ENCODE measurements at places on chromosomes 2 and 18.

DNA sequence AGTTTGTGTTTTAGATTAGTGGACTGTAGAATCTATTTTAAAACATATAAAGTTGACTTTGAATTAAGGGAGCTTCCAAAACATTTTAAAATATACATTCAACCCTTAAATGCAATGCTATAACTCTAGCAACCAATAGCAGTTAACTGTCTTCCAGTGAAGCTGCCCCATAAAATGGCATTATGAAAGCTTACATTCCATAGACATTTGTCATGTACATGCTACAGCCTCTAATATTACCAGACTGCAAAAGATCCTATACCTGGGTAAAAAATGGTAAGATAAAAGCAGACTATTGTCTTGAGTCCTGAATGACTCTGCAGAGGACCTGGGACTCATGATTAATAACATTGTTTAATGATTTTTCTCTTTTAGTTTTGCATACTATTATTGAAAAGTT lies 489.4 kb downstream of the LRP1B start:
- DNase-seq = no peak

- DNase-seq = no peak
These were observed 112.8 kb upstream of the SLC39A10 start for GRCh38 chr2:195543902-195544894.

GRCh38 chr2:75503048-75503607 lies 57.6 kb downstream of the EVA1A start:
- no peak for DNase-seq

DNA sequence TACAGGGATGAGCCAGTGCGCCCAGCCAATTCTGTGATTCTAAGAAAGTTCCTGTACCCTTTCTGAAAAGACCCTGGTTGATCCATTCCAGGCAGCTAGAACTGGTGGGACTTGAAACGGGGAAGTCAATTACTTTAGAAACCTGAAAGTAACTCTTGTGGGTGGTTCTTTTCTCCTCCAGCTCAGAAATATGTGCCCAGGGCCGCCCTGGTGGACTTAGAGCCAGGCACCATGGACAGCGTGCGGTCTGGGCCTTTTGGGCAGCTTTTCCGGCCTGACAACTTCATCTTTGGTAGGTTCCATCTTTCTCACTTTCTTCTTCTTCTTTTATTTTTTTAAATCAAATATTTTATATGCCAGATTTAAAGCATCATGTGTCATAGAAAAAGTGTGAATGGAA lies 2.7 kb downstream of the TUBB6 start:
- no peak for DNase-seq

DNA sequence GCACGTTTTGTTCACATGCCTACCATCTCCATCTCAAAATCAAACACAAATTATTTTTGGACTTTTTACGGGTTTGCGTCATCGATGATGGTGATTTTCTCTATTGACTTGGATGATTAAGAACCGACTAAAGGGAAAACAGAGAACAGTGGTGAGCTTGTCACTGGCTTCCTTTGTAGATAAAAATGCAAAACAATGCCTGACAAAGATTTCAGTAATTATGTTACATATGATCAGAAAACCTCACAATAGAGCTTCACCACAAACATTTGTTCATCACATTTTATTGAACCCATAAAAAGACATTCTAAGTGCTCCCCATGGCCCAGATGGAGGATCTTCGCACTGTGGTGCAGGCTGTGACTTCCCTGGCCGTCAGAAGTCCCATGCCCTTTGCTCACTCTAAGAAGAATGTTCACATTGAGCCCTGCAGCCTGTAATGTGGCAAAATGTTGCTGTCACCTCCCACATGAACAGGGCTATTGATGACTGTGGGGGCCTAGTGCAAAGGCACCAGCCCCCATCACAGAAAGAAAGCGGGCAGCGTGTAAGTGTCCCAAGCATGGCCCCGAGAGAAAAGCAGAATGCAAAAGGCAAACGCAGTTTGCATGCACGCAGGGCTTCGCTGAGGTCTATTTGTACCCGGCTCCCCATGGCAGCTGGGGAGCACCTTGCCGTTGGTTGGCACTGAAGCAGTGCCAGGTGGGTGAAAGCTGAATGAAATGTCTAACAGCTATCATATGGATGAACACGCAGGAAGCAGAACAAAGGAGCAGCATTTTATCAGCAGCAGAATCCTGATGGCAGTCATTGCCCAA lies 60.6 kb downstream of the BCL2 start:
- no peak for DNase-seq

DNA sequence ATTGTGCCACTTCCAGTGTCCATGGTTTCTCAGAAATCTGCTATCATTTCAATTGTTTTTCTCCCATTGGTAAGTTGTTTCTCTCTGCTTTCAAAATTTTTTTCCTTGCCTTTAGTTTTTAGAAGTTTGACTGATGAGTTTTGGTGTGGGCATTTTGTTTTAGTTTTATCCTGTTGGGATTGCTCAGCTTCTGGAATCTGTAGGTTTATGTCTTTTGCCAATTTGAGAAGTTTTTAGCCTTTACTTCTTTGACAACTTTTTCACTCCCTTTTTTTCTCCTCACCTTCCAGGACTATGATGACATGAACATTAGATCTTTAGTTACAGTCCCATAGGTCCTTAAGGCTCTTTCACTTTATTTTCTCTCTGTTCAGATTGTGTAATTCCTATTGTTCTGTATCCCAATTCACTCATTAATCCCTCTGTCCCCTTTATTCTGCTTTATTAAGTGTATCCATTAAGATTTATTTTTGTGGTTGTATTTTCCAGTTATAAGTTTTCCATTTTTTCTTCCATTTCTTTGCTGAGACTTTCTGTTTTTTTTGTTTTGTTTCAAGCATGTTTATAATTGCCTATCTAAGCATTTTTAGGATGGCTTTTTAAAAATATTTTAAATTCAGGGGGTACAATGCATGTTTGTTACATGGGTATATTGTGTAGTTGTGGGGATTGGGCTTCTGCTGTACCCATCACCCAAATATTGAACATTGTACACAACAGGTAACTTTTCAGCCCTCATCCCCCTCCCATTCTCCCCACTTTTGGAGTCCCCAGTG lies 17.9 kb downstream of the MFSD6 start:
- no peak for DNase-seq

DNA sequence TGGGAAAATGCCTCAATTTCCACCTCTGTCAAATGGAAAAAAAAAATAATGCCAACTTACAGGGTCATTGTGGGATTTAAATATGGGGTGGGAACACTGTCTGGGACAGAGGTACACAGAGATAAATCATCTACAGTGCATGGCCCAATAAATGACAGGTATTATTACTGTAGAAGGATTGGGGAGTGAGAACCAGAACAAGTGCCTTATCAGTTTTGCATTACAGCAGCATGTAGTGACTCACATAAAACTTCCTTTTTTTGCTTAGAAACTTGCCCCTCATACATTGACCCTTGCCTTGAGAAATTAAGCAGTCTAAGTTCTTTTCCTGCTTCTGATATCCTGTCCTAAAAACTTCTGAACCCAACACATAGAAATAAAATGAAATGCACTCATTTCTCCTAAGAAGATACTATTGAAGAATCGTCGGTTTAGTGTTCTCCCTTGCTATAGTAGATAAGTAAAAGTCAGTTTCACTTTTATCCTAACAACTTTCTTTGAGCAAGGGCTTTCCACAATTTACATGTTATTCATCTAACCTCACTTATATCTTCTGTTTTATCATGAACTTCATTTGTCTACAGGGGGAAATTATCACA lies 121.0 kb upstream of the HAAO start:
- no peak for DNase-seq

DNA sequence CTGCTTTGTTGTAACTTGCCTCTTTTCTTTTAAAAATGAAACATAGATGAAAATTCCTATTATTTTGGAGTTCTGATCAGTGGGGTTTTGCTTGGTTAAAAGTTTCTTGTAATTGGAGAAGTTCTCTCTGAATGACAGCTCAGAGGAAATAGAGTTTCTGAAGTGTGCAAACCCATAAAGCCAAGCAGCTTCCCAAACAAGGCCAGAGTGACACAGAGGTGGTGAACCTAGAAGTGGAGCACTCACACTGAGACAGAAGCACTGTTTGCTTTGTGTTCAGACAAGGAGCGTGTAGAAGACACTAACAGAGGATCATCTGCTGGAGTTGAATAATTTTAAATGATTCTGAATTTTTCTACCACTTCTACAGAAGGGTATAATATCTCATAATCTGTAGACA lies 49.2 kb downstream of the FBXO48 start:
- DNase-seq = no peak

GRCh38 chr2:39524061-39524460 lies 87.0 kb upstream of the MAP4K3 start:
- no peak for DNase-seq

DNA sequence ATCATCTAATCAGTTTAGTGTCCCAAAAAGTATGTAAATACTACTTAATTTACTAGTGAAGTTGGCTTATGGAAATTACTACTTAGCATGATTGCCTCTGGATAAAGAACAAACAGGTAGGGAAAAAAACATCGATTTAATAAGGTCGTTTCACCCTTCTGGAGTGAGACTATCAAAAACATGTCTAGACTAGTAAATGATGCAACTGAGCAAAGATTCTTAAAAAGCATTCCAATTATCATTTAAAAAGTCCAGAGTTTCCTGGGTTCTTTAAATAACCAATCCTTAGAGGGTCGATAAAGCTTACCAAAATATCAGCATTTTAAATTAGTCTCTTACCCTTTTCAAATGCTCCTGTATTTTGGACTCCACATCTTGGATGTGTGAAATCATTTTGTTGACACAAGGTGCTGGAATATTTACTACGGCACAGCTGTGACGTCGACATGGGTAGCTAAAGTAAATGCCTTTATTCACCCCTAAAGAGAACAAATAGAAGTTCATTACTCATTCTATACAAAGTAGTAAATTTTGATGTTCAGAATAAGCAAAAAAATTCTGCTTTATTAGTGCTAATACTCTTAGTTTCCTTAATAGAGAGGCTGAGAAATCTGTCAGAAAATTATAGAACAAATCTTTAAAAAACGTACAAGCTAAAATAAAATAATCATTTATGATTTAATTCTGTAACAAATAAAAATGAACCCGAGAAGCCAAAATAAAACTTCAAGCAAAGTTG lies 70.6 kb downstream of the CCDC178 start:
- DNase-seq = no peak

GRCh38 chr2:224023188-224023587 lies 15.9 kb downstream of the SERPINE2 start:
- no peak for DNase-seq

DNA sequence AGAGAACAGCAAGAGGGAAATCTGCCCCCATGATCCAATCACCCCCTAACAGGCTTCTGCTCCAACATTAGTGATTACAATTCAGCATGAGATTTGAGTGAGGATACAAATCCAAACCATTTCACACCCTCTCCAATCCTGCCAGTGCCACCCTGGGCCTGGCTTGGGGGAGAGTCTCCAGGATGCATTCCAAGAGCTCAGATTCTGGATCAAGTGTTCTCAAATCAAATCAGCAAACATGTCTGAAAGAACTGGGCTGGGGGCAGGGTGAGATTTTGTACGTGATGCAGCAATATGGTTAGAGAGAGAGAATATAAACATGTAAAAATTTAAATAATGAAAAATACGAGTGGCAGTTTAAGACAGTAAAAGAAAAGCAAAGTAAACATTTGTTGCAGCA lies 2100.9 kb upstream of the CELF4 start:
- no peak for DNase-seq

- DNase-seq = no peak
These were observed 269.8 kb downstream of the GLI2 start for GRCh38 chr2:121005453-121005852.

DNA sequence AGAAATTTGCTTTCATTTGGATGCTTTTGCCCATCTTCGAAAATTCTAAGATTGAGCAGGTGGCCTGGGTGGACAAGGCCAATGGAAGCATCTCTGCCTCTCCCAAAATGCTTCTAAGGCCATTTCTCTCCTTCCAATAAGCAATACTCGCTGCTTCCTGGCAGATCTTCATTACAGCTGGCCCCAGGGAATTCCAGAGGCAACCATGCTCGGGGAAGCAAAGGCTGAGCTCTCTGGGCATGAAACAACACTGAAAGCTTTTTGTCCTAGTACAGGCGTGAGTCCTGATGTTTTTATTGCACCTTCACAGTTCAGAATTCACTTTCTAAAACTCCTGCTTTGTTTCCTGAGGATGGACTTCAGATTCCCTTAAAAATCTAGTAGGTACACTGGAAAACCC lies 11.8 kb upstream of the NEDD4L start:
- no peak for DNase-seq

DNA sequence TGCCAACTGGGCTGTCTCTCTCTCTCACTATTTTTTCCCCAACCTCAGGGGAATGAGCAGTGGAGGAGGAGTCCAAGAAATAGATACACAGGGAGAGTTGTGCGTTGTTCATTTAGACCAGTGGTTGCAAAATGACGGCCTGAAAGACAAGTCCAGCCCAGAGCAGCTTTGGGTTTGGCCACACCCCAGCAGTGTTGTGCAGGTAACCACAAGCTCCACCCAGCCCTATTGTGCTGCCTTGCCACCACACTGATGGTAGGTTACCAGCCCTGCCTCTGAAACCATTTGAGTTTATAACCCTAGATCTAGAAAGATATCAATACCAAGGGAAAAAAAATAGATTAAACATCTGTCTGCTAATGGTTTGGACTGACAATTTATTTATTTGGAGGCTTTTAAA lies 144.3 kb downstream of the CMPK2 start:
- DNase-seq = no peak

- DNase-seq = no peak
These were observed 49.5 kb downstream of the ASB1 start for GRCh38 chr2:238476258-238476657.

GRCh38 chr2:155350783-155351580 lies 652.5 kb downstream of the KCNJ3 start:
- no peak for DNase-seq

GRCh38 chr2:206533977-206534376 lies 90.6 kb downstream of the ADAM23 start:
- DNase-seq = no peak

DNA sequence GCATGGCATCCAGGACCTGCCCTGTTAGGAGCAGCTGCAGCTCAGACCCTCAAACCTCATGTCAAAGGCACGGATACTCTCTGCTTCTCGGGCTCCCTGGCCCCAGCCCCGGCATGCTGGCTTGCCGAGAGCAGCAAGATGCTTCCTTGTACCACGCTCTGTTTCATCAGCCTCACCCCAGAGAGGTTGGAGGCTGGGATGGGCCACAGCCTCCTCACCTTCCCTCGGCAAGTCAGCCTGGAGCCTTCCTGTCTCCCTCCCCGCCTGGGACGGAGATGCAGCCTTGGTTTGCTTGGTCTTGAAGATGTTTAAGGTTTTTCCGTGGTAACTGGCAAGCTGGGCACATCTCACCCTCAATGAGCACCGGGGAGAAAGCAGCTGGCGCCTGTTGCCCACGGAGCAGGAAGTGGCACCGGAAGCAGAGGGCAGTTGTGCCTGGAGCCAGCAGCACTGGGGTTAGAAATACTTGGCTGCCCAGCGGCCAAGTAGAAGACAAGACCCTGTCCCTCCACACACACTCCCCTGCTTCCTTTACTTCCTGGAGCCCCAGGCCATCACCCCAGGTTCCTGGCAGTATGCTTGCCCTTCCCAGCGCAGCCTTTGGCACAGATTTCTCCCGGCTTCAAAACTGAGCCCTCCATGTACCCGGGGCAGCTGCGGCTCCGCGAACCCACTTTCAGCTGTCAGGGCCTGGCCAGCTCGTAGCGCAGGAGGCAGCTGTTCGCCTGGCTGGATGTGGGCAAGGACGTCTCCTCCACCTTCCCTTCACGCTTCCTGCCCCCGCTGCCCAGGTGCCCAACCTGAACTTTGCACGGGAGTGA lies 17.4 kb downstream of the FBLN7 start:
- no peak for DNase-seq

All from amygdala (tissue), 56 donors.